BJ (cell line): ENCODE measurements at places on chromosomes 12 and 14.

DNA sequence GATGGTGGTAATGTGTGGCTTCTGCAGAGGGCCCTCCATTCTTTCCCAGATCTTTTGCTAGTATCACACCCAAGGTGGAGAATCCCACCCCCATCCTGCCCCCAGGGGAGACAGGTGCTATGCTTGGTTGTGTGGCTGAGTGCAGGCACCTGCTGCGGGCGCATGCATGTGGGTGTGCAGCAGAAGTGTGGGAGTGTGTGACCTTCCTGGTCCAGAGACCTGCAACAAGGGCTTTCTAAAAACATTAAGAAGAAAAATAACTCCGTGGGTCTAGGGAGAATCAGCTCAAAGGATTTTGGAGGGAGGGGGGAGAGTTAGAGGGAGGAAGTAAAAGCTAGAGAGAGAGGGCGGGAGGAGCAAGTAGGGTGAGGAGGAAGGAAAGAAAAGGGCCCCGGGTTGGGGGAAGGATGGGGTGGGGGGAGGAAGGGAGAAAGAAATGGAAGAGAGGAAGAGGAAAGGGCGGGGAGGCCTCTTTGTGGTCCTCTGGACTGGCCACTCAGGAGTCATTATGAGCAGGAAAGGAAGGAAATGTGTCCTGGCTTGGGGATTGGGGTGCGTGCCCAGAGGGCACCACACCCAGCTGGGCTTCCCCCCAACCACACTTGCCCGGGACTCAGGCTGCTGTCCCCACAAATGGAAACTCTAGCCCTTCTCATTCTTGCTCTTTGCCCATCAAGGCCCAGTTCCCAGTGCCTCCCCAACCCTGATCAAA, 3.1 kb upstream of the FIGNL2 start:
- DNase-seq: no peak

DNA sequence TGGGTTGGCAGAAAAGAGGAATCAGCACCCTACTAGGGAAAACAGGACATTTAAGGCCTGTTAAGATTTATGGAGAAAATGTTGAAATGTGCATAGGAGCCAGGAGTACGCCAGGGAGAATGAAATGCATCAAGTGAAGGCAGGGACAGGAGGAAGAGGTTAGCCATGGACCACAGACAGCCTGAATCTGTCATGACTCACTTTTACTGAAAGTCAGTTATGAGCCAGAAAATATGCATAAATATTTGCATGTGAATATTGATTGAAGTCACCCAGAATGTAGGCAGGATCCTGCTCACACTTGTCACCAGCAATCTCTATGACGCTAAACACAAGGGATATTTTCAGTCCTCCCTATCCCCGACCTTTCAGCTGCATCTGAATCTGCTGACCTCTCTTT, 25.1 kb upstream of the CDK17 start:
- peak; percentile 91 for DNase-seq

DNA sequence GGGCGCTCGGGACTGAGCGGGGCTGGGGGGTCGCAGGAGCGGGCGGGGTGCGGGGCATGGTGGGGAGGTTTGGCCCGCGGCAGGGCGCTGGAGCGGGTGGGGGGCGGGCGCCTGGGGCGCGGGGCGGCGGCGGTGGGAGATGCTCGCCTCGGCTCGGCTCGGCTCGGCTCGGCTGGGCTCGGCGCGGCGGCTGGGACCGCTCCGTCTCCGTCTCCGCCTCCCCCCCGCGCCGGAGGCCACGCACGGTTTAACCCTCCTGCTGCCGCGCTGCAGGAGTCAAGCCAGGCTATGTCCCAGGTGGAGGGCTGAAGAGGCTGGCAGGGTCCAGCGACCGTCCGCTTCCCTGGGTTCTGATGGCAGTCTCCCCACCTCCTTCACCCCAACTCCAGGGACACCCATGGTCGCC, at the start of gene PIANP:
PIANP (minus strand) TSS at position 170 of the 406 bp plus-strand sequence. CDS start 2,754 bp downstream, outside the sequence.
- DNase-seq: no peak

DNA sequence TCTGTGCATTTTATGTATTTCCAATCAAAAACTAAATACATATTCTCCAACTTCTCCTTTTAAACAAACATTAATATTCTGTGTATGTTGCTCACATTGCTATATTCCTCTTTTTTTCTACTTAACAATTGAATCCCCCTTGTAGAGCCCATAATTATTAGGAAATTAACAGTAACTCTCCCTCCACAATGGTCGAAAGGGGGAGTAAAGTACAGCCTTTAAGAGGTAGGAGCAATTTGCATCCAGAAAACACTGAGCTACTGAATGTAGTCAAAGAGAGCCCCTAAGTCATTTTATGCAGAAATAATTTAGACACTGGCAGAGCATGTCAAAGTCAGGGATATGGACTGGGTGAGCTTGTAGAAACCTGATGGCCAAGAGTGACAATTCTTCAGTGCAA, 57.2 kb upstream of the SCN8A start:
- no peak for DNase-seq

GRCh38 chr12:13179211-13180074, 17.1 kb upstream of the EMP1 start:
- no peak for DNase-seq

DNA sequence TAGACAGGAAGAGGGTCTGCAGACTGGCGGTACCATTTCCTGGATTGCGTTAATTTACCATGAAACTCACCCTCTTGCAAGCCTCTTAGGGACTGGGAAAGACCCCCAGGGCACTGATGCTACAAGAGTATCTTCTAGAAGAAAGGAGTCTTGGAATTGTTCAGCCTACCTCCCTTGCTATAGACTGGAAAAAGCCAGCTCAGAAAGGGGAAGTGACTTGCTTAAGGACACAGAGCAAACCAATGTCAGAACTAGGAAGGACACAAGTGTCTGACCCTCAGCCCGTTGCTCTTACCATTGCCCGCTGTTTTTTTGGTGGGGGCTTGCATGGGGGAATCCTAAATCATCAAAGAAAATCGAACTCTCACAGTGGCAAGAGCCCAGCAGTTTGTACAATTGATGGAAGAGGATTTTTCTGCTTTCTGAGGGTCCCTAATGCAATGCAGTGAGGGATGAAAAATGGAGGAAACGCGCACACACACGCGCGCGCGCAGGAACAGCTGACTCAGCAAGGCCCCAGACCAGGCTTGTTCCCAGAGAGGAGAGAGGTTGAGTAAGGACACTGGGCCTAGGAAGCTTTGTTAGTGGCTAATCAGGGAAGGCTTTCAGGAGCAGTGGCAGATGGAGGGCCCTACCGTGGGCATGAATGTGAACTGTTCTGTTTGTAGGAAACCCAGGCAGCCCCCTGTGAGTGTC, 50.9 kb downstream of the RIN3 start:
- DNase-seq: no peak

GRCh38 chr12:123601602-123602489, at the start of gene DDX55:
Gene DDX55, plus strand, starts transcription at chr12:123602099. Its CDS starts 50 bp downstream, at chr12:123602149.
- peak; percentile 9 for DNase-seq

DNA sequence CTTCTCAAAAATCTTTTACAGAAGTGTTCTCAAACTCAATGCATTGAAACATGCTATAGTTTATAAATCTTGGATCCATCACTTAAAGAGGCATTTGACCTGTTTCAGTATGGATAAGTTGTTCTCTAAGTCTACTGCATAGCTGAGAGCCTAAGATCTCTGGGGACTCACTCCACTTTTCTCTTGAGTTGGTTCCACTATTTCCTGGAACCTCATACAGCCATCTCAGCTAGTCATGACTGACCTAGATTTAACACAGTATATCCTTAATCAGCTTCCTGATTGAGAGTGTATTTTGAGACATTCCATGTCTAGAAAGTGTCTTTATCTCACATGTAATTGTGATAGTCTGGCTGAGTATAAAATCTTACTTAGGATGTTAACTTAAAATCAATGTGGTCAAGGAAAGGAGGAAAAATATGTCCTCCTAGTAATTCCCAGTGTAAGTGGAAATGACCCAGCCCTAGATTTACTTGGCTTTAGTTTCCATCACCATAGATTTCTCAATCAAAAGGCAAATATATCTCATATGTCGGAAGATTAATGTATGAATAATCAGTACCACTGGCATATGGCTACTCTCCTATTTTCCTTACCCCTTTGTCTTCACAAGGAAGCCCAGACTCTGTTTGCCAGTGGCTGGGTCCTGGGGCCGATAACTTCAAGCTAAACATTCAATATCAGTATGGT, 61.9 kb downstream of the KICS2 start:
- DNase-seq: no peak

DNA sequence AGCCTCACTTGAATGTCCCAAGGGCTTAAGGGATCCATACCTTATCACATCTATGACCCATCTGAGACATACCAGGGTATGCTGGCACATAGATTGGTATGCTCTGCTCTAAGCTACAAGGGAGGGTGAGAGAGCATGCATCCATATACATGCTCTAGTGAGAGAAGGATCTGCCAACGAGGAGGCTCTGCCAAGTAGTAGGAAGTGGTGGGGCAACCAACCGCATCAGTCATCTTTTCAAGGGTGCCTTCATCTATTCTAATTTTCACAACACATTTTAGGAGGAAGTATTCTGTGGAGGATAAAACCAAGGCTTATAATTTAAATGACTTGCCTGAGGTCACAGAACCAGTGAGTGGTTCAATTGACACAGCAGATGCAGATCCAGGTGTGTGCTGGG, 6.6 kb upstream of the PPM1A start:
- DNase-seq: no peak

DNA sequence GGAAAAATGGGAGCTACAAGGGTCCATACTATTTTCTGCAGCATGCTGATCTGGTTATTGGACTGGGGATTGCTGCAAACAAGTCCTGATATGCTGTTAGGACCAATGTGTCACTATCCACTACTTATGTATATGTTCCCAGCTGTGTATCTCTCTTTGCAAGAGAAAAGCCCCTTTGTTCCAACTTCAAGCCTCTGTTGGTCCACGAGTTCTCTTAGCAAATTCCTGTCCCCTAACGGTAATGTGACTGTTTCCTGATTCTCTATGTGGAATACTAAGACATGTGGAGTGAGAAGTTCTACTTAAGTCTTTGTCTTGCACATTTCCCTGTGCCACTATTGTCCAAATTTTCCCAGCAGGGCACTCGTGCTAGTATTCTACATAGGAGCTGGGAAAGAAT, 557.7 kb downstream of the FSCB start:
- no peak for DNase-seq

GRCh38 chr12:6603095-6603567, 4.0 kb downstream of the CHD4 start:
- DNase-seq: no peak

DNA sequence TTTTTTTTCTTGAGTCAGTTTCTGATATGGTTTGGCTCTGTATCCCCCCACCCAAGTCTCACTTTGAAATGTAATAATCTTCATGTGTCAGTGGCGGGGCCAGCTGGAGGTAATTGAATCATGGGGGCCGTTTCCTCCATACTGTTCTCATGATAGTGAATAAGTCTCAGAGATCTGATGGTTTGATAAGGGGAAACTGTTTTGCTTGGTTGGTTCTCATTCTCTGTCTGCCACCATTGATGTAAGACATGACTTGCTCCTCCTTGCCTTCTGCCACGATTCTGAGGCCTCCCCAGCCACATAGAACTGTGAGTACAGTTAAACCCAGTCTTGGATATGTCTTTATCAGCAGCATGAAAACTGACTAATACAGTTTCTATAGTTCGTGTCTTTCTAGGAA, 42.9 kb downstream of the WNK1 start:
- no peak for DNase-seq

GRCh38 chr14:21528381-21529348, 2.5 kb upstream of the SALL2 start:
- no peak for DNase-seq
